Body of pancreas (tissue), 4 donors: ENCODE measurements at places on chromosomes 3 and 15. TPM values are rescaled to one million over a fixed set of nuclear protein-coding genes. Genes with fewer than 3 reads are reported as not detected.

The ACTC1 gene
- 1.6 TPM for total RNA-seq

- no peak for DNase-seq
These were observed 696.6 kb upstream of the NAALADL2 start for GRCh38 chr3:174162550-174162949.

DNA sequence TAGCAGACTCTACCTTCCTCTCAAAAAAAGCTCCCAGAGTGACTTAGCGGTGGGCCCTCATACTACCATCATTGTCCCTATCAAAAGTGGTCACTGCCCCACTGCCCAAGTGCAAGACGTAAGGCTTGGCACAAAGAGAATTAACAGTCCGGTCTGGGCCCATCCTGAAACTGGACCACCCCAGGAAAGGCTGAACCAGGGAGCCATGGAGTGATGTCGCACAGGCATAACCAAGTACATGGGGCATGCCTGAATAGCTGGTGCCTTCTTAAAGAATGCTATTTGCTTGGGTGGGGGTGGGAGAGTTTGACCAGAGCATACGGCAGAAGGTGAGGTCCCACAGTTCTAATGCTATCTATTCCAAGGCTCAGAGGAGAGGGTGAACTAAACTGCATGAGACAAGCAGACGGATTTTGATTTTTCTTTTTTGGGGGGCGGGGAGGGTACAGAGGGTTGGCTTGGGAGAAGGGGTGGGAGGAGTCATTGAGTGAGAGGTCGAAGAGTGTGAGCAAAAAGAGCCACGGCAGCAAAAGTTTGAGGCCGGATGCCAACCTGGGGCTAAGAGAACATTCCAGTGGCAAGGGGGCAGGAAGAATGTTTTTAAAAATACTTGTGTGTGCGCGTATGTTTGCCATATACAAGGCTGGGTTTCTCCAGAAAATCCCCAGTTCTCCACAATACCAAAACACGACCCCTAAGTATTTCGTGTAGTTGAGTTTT is 50.2 kb downstream of the FAM174B start:
- DNase-seq: no peak

DNA sequence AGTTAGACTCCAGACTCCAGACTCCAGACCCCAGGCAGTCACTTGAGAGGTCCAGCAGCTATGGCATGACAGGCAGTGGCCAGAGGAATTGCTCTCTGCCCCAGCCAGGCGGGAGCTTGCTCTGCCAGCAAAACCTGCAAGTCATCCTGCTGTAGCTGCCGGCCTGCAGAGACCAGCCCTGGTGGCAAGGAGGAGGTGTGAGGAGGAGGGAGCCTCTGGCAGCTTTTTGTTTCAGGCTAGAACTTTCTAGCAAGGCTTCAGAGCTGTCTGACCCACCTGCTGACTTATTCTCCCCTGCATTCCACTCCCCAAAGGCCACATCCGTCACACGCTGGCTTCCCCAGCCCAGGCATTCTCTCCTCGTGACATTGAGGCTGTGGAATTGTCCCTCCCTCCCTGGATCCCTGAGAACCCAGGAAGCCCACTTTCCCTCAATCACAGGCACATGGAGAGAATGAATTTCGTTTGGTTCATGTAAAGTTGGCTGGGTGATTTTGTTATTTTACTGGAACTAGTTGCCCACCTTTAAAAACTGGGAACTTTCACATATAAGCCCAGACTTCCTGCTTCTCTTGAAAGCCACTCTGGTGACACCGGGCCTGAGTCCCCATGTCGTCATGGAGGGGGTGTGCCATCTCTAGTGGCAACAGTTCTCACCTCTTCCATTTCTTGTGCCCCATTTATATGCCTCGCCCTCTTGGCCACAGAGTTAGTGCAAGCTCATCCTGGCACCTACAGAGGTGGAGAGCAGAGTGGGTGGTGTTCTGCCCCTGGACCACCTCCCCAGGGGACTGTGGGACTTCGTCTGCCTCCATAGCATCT is 82.7 kb downstream of the ABHD5 start:
- no peak for DNase-seq
